ENCODE measurements at places on chromosomes 2 and 18.

DNA sequence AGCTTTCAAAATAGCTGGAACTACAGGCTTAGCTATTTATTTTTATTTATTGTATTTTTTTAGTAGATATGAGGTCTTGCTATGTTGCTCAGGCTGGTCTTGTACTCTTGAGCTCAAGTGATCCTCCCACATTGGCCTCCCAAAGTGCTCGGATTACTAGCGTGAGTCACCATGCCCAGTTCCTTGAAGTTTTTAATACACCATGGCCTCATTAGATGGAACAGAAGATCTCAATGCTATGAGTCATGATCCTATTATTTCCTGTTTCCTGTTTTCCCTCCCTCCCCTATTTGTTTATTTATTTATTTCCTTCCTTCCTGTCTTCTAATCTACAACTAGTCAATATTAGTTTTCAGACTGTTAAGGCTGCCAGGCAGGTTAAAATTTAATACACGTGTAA lies 309.0 kb downstream of the CMPK2 start:
- peak; percentile 81 for DNase-seq

DNA sequence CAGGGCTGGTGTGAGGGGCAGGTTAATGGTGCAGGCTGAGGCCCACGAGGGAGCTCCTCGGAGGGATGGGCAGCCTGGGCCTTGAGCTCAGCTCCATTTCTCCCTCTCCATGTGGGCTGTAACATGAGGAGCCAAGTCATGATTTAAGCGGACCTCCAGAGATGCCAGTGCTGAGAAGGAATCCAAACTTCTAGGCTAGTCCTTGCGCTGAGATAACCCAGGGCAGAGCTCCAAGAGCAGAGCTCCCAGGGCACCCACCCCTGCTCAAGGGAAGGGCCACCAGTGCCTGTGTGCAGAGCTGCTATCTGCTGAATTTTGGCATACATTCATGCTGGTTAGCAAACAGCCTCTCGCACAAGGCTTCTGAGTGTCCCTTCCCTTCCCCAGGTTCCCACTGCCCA lies 95.1 kb downstream of the MRO start:
- no peak for DNase-seq

DNA sequence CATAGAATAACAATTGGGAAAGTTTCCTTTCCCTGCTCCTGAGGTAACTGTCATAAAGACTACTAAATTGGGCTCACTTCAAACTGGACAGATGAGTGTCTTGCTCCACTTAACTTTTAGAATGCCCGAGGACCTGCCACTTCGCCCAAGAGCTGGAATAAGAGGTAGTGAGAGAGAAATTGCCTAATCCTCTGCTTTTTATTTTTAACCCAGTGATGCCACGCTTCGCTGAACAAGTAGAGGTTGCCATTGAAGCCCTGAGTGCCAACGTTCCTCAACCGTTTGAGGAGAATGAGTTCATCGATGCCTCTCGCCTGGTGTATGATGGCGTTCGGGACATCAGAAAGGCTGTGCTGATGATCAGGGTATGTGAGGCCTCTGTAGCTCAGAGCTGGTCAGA lies 269.4 kb upstream of the LRRTM1 start:
- no peak for DNase-seq

- DNase-seq = no peak
These were observed 46.1 kb upstream of the TBC1D8 start for GRCh38 chr2:101197215-101197745.

GRCh38 chr2:152559008-152559407 lies 158.3 kb downstream of the PRPF40A start:
- DNase-seq = no peak

DNA sequence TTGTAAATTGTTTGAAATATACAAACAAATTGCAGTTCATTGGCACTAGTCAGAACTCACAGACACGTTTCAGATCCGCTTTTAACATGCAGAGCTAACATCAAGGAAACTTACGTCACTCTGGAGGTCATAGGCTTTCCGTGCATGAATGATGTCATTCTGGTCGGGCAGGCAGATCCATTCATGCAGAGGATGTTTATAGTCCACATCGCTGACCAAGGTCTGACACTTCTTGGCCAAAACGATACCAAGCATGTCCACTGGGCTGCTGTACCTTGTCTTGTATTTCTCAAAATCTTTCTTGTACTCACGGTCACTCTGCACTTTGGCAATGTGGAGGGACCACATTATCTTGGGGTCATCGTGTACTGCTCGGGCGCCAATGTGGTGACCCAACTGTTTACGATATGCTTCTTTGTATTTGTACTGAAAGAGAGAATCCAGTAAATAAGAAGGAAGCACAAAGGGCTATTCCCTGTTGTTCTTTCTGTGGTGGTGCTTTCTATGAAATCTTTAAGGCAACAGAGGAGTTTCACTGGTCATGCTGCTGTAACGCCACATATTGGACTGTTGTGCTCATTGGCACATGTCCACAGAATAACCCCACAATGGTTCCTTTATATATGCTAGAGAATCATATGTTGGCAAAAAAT lies 114.8 kb downstream of the NEB start:
- DNase-seq = peak; percentile 73

DNA sequence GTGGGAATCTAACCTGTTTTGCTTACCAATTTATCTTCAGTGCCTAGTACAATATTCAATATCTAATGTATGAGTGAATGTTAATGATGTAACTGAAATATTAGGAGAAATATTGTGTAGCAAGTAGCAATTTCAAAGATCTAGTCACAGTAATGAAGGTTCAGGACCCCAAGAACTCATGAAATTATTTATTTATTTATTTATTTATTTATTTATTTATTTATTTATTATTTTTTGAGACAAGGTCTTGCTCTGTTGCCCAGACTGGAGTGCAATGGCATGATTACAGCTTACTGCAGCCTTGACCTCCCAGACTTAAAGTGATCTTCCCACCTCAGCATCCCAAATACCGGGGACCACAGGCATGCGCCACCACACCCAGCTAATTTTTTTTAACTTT lies 126.9 kb downstream of the KCNJ3 start:
- DNase-seq = no peak

DNA sequence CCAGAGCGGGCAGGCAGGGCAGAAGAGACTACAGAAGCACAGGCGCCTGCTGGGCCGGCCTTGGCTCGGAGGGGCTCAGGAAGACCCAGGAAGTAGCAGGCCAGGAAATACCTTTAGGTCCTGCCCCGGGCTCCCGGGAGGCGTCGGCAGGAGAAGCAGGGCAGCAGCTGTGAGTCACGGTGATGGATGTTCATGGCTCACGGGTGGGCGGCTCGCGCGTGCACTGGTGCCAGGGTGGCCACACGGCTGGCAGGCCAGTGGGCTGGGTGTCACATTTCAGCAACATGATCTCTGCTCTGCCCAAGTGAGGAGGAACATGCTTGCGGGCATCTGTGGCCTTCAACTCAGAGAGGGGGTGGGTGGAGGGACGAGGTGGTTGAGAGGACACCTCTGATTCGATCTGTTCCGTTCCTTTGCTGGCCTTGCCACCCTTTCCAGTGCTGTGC lies 139.3 kb downstream of the KLHL29 start:
- DNase-seq = peak; percentile 14

DNA sequence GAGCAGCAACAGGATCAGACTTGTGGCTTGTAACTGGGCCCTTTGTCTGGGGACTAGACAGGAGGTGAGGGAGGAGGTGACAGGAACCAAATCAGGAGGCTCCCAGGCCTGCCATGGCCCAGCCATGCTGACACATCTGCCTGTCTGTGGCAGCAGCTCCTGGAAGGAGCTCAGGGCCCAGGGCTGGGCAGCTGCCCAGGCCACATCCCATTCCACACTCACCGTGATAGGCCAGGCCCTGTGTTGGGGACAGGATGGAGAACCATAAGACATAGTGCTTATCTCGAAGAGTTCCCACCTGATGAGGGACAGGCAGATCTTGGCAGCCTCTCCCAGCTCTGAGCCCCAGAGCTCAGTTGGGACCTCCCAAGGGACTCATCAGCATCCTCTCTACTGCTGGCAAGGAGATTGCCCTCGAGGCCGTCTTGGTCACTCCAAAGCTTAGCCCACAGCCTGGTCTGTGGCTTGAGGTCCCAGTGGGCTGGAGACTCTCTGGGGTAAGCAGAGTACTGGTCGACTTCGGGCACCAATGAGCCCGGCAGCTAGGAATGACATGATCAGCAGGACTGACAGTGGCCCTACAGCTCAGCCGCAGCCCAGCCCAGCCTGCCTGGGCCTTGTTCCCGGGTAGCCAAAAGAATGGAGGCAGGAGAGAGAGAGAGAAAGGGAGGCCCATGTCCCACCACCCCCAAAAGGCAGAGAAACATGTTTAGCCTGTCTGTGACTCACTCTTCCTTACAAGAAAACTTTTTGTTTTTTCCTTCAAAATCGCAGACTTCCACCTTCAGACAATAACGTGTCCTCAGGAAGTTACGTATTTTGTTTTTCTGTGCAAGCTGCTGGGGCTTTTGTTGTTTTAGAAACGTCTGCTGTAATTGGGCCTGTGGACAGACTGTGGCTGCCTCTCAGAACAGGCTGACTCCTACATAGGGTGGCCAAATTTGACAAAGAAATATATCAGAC lies 82.1 kb downstream of the HS1BP3 start:
- peak; percentile 68 for DNase-seq

DNA sequence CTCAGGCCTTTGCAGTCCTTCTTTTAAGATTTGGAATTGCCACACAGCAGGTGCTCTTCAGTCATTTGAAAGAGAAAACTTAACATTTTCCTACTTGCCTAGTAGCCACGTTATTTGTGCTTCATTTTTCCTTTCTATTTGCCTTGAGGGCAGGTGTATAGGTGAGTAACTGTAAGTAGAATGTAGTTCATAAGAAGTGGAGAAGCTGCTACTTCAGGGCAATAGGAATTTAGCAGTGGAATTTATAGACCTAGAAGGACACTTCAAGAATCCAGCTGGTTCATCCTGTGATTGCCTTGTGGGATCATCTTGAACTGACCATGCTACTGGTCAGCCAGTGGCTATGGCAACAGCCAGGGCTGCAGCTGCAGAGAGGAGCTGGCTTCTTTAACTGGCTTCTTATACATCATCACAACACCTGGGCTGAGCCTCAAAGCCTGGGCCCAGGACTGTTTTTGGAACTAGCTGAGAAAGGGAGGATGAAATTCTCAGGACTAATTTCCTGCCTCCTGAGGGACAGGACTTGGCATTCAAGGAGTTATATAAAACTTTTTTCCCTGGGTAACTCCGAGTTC lies 5.1 kb upstream of the LANCL1 start:
- no peak for DNase-seq

GRCh38 chr2:44942304-44943030 lies 965 bp downstream of the SIX3 start:
- DNase-seq = no peak

DNA sequence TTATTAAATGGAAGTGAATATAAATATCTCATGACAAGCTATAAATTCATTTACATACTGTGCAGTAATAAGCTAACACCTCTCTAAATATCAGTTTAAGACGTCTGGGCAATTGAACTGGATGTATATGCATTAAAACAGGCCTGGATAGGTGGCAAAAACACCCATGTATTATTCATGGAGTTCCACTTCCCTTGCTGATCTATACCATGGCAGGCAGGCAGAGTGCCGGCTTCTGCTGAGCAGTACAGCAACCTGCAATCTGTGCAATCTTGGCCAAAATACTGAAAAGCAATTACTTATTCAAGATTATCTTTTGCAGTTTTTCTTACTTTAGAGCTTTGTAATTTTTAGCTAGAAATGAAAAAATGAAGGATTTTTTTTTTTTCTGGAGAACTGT lies 112.1 kb upstream of the PIEZO2 start:
- DNase-seq = no peak

- no peak for DNase-seq
These were observed 3.5 kb upstream of the GDF7 start for GRCh38 chr2:20663196-20664070.

GRCh38 chr2:67268797-67269196 lies 128.3 kb upstream of the ETAA1 start:
- DNase-seq = peak; percentile 78

GRCh38 chr2:100786297-100786658 lies 33.7 kb upstream of the NPAS2 start:
- DNase-seq = peak; percentile 65

DNA sequence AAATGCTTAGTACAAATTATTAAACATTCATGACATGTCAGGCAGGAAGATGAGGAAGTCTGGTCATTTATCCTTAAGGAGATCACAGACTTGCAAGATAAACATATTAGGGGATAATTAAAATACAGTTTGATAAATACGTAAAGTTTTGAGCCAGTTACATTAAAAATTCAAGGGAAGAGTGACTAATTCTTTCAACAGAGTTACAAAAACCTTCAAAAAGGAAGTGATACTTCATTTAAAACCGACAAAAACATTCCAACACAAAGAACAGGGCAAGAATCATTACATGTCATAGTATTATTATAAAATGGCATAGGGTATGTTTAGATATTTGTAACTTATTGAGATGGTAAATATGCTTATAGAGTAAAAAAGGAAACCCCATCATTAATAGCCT lies 636.0 kb downstream of the NR4A2 start:
- no peak for DNase-seq

GRCh38 chr18:38883111-38883510 lies 1317.5 kb upstream of the CELF4 start:
- no peak for DNase-seq

DNA sequence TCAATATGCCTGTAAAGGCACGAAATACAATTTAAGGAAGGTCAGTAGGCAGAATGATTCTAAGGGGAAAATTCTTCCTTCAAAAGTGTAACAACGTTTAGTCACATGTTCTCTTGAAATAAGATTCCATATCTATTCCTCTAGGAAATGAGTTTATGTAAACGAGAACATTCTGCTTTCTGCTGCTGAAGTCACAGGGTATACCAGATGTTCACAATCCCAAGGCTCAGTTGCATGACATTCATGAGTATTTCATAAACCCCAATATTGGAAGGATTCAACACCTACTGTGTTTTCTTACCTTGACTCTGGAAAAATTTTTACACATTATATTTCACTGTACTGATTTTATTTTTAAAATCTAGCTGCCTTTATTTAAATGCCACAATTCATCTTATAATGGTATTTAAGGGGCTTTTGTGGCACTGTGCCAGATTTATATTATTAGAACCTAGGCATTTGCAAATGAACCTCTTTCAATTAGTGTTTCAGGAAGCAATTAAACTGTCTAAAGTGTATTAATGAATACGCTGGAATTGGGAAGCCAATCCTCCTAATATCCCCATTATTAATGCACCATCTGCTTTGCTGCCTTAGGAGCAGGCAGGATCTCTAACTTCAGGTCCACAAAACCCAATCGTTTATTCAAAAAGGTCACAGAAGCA lies 542.6 kb upstream of the KLHL29 start:
- no peak for DNase-seq

- DNase-seq = no peak
These were observed 97.6 kb upstream of the RAB6C start for GRCh38 chr2:129881786-129882396.

DNA sequence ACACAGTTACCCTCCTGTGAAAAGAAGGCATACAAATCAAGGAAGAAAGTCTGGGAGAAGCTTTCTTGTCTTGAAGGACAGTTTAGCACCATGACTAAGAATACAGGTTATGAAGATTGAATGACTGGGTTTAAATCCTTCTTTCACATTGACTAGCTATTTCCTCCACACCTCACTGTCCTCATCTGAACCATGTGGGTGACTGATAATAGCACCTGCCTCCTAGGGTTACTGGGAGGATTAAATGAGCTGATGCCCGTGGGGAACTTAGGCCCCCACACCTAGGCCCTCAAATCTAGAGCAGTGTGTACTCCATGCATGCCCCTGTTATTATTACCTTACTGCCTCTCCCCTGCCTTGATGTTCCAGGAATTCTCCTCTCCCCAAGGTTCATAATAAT lies 202.9 kb downstream of the FBXO15 start:
- DNase-seq = no peak

- no peak for DNase-seq
These were observed 239.0 kb downstream of the ZNF521 start for GRCh38 chr18:25112821-25113434.

Data from brain microvascular endothelial cell (primary cell).